Neural progenitor cell (in vitro differentiated cells): ENCODE measurements at places on chromosomes 3 and 15. TPM values are rescaled to one million over a fixed set of nuclear protein-coding genes. Genes with fewer than 3 reads are reported as not detected.

DNA sequence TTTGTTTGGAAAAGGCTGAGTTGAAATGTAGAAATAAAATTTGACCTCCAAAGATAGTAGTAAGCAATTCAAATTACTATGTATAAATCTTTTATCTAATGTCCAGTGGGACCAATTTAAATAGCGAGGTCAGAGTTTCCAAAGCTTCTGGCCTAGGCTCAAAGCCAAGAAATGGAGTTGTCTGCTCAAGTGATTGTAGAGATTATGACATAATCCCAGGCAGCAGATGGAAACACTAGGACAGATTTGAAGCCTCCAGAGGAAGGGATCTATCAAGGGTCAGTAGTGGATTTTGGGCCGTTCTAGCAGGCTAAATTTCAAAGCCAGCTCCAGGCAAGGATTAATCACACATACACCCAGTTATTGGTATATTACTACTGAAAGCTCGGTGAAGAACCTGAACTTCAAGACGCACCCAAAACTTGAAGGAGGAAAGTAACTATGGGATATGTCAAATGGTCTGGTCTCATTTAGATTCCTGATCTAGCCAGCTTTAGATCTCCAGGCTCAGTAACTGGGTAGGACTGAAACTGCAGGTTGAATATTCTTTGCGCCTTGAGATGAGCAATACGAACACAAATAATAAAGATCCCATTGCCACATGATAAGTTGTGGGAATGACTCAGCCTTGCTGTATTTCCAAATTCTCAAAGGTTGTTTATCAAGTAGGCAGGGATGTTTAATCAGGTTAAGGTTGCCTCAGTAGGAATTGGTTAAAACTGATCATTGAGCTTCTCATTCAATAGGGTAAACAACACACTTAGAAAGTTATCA is 30.9 kb upstream of the ARRDC4 start:
- no peak overlapping the region for H3K4me3 ChIP-seq
- no peak for DNase-seq
- no peaks in the 10 kb centered on the region for H3K4me1 ChIP-seq
- no peak overlapping the region for H3K27ac ChIP-seq
- H3K36me3 ChIP-seq, result no peaks in the 10 kb centered on the region

DNA sequence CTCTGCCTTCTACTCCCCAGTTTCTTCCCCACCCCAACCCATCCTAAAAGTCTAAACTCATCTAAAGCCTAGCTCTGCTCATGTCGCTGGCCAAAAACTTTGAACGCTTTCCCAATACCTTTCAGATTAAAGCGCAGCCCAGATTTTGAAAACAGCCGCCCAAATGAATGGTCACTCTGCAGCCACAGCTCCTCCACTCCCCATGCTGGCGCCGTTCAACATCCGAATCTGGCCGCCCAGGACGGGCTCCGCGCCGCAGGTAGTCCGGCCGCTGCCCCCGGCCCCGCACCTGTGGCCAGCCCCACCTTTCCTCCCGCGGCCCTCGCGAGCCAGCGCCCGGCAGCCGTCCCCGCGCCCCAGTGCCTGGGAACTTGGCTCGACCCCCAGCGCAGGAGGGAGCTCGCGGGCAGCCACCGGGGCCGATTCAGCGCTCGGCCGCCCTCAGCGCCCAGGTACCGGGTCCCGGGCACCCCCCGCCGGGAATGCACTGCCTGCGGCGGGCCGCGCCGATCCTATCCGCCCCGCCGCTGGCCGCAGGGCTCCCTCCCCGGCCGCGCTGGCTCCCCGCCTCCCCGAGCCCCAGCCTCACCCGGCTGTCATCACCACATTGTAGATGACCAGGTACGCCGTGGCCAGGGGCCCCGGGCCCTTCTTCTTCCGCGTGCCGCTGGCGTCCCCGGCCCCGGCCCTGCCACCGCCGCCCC is 417 bp downstream of the HACD2 start:
- DNase-seq, result no peak
- H3K27ac ChIP-seq, result peak overlapping the region; percentile 31
- H3K27me3 ChIP-seq, result no peaks in the 10 kb centered on the region
- H3K4me1 ChIP-seq, result peaks cover 16% of the 10 kb centered on the region
- H3K4me3 ChIP-seq, result peak overlapping the region; percentile 77
- H3K36me3 ChIP-seq, result no peaks in the 10 kb centered on the region

GRCh38 chr15:74240897-74241614 is 4.9 kb downstream of the CCDC33 start:
- no peak overlapping the region for H3K27ac ChIP-seq
- H3K4me3 ChIP-seq, result no peak overlapping the region
- DNase-seq, result no peak
- no peaks in the 10 kb centered on the region for H3K36me3 ChIP-seq
- H3K4me1 ChIP-seq, result peaks cover 41% of the 10 kb centered on the region

DNA sequence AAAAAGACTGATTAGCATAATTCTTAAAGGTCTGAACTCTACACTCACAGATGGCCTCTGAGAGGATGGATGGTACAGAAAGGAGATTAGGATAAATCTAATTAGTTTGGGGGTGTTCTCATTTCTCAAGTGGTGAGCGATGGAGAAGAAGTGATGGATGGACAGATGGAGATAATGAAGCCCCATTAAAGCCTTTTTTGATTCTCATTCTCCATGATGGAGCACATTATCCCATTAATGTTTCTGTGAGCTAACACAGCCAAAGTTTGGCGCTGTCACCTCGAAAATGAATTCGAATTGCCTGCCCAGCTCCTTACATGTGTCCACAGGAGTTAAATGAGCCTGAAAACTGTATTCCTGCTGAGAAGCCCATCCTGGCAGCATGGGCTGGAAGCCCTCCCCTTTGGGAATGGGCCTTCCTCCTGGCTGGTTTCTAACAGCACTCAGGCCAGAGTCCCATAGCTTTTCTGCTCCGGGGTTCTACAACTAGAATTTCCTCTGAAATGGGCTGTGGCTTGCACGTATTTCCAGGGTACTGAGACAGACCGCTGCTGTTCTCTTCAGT is 726.0 kb upstream of the CFAP20DC start:
- DNase-seq, result peak; percentile 29
- H3K27me3 ChIP-seq, result no peaks in the 10 kb centered on the region
- no peak overlapping the region for H3K4me3 ChIP-seq
- peaks cover 32% of the 10 kb centered on the region for H3K4me1 ChIP-seq
- H3K27ac ChIP-seq, result peak overlapping the region; percentile 10
- H3K36me3 ChIP-seq, result no peaks in the 10 kb centered on the region

DNA sequence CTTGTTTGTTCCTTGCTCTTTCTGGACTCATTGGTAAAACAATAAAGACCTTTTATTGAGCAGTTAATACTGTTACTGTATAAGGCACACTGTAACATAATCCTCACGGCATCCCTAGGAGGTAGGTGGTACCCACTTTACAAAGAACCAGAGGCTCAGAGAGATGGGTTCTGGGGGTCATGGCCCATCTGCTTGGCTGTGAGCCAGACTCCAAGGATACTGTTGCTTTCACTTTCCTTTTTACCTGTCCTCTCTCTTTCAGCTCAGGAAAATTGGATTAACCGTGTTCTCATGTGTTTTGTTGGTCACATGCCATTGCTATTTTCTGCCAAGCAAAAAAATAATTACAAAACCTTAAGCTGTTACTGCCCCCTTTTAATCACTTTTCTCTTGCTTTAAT is 34.8 kb upstream of the FILIP1L start:
- no peaks in the 10 kb centered on the region for H3K27me3 ChIP-seq
- no peak overlapping the region for H3K4me3 ChIP-seq
- no peak for DNase-seq

DNA sequence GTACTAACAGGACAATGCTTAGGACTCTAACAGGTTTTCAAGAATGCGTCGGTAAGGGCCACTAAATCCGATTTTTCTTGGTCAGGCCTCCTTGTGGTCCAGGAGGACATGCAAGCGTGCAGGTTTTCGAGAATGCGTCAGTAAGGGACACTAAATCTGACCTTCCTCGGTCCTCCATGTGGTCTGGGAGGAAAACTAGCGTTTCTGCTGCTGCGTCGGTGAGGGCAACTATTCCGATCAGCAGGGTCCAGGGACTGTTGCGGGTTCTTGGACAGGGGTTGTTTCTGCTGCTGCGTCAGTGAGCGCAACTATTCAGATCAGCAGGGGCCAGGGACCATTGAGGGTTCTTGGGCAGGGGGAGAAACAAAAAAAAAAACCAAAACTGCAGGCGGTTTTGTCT is 7.8 kb upstream of the UBP1 start:
- H3K4me1 ChIP-seq, result no peaks in the 10 kb centered on the region
- H3K36me3 ChIP-seq, result no peaks in the 10 kb centered on the region
- no peak overlapping the region for H3K27ac ChIP-seq
- H3K27me3 ChIP-seq, result no peaks in the 10 kb centered on the region
- peak; percentile 18 for DNase-seq

Gene GTPBP8
- 30.9 and 32.9 TPM in 2 replicates for total RNA-seq

Gene KCNMB3
- 2.9 and 4.4 TPM in 2 replicates for total RNA-seq

Gene SQOR
- total RNA-seq, result 0.22 and 0.73 TPM in 2 replicates
